ENCODE measurements at places on chromosomes 3 and 15.

DNA sequence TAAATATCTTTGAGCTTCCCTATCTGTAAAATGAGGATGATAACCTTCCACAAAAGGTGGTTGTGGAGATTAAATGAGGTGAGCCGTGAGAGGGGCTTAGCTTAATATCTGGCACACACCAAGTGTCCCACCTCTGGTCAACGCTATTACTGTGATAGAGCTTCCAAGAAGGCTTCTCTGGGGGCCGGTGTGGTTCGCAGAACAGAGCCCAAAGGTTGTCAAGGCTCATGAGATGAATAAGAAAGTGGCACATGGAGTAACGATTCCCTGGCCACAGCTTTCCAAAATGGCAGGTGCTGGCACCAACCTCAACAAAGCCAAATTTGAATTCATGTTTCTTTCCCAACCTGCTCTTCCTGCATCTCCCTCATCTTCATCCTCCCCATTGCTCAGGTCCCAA is 10.4 kb downstream of the KY start:
- no peak for DNase-seq

DNA sequence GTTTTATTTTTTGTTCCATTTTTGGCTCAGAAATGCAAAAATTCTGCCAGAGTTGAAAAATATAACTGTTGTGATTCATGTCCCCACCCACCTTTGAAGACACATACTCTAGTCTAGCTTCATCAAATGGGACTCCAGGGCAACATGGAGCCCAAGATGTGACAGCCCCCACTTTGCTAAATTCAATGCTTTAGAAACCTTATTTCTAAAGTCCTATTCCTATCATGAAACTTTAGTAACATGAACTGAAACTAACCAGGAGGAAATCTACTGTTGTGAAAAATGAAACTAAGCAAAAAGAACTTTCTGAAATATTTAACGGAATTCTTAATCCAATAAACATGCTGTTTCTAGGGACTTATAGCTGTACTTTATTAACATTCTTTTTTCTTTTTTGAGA is 20.3 kb downstream of the UBP1 start:
- no peak for DNase-seq

- DNase-seq, result peak; percentile 30
These were observed 16.0 kb upstream of the CCNL1 start for GRCh38 chr3:157175691-157176507.

DNA sequence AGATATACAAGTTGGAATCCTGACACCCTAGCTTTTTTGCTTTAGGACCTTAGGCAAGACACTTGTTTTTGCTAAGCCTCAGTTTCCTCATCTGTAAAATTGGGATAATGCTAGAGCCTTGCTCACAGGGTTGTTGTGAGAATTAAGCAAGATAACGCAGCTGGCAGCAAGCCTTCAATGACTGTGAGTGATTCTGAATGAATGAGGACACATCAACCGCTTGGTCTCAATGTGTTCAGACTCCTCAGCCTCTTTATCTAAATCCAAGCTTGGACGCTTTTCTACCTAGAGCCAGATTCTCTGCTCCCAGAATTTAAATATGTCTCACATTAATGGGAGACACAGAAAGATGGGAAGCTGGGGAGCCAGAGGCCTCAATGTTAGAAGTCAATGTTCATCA is 11.8 kb upstream of the TLE3 start:
- no peak for DNase-seq

DNA sequence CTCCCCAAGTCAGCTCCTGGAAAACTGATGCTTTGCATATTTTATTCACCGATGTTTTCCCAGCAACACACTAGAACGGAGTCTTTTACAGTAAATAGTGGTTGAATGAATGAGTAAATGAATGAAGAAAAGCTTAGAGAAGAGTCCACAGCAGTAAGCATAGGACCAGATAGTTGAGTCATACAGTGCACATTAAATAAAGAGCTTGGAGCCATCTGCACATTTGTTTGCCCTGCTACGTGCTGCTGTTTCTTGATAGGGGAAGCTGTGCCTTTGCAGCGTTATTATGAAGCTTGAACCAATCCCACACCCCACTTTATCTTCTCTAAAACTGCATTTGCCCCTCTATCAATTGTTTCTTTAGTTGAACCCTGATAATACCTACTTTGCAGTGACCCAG is 1.2 kb downstream of the FAM98B start:
- DNase-seq, result peak; percentile 22

DNA sequence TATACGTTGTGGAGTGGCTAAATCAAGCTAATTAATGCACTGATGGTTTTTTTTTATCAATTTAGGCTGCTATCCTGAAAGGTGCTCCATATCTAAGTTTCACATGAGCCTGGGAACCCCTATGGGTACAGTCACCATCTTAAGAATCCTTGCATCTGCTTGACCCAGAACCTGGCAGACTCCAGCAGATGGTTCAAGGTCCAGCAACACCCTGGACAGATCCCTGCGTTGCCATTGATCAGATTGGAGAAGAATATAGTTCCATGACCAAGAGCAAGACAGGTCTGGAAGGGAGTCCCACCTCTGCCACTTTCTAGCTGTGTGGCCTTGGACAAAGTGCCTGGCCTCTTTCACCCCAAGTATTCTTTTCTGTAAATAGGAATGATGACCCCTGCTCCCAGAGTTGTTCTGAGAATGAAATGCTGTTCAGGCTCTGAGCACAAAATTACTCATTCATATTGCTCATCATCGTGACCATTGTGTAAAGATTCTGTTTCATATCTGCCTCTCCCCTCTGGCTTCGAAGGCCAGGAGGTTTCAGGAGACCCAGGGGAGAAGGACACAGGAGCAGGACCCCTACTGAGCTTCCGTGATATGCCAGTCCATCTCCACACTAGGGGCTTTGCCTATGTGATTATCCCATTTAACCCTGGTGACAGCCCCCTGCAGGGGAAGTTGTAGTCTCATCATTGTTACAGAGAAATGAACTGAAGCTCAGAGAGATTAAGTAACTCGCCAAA is 30.0 kb upstream of the TSEN2 start:
- DNase-seq, result no peak

- DNase-seq, result no peak
These were observed 151.0 kb upstream of the ROBO2 start for GRCh38 chr3:76888856-76889255.

DNA sequence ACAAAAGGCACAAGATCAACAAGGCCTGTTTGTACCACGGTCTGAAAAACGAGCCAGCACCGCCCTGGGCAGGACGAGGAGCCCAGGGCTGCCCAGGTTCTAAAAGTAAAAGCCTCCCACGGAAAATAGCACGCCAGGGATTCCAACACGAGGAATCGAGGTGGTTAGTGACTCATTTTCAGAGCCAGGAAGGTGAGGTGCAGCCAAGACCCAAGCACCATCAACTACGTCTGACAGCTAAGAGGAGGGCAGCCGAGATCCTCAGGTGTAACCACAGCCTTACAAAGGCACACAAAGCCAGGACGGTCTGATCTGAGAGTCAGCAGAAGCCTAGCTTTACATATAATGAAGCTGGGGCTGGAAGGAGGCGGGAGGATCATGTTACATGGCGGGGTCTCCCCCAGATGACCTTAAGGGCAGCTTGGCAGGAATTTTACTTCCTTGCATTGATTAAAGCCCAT is 52.5 kb downstream of the ATP10A start:
- no peak for DNase-seq

DNA sequence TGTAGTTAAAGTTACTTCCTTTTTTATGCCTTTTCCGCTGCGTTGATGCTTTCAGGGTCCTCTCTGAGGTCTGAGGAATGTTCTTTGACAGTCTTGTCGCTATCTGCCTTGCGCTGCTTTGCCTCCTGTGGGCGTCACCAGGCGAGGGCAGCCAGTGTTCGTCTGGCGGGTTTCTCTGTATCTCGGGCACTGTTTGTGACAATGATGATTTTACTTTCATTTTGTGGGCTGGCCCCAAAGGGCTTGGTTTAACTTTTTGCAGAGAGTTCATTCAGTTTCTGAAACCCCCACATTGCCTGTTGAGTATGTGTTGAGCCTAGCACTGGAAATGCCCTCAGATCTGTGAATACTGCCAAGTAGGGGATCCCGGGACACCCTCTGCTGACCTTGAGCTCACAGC is 24.6 kb upstream of the SACM1L start:
- DNase-seq, result no peak

DNA sequence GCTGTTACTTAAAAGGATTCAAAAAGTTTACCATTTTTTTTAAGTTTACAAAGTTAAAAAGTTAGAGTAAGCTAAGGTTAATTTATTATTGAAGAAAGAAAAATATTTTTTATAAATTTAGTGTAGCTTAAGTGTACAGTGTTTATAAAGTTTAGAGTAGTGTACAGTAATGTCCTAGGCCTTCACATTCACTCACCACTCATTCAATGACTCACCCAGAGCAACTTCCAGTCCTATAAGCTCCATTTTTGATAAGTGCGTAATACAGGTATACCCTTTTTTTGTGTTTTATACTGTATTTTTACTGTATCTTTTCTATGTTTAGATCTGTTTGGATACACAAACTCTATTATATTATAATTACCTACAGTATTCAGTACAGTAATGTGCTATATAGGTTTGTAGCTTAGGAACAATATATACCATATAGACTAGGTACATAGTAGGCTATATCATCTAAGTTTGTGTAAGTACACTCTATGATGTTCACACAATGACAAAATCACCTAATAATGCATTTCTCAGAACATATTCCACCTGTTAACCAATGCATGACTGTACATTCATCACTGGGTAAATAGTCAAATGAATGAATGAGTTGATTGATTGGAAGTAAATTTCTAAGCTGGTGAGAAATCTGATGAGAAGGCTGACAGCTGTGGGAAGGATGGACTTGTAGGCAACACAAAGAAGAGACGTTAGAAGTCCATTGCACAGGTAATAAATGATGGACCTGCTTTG is 95.2 kb upstream of the CDIN1 start:
- DNase-seq, result no peak

DNA sequence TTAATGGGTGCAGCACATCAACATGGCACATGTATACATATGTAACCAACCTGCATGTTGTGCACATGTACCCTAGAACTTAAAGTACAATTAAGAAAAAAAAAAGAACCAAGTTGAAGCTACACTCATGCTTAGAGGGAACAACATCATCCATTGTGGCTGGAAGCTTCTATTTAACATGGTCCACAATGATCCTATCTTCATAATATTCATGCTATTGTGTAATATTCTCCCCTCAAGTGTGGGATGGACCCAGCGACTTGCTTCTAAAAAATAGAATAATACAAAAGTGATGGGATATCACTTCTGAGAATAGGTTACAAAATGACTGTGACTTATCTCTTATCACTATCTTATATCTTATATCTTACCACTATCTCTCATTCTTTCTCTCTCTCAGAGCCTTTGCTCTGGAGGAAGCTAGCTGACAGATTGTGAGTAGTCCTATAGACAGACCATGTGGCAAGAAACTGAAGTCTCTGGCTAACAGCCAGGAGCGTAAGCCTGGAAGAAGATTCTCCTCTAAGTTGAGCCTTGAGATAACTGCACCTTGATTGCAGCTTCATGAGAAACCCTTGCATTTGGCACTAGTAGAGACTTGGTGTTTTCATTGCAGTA is 198.5 kb upstream of the MRPL3 start:
- DNase-seq, result no peak

GRCh38 chr3:39191773-39192172 is 622 bp downstream of the XIRP1 start:
- DNase-seq, result no peak

- DNase-seq, result peak; percentile 9
These were observed 11.3 kb upstream of the TMEM115 start for GRCh38 chr3:50370594-50370993.

- peak; percentile 20 for DNase-seq
These were observed 63.8 kb upstream of the ANKRD34C start for GRCh38 chr15:79218588-79219200.

GRCh38 chr3:99965681-99966408 is 148.2 kb downstream of the CMSS1 start:
- DNase-seq, result no peak

- DNase-seq, result no peak
These were observed 424.8 kb upstream of the TPM1 start for GRCh38 chr15:62617741-62618140.

DNA sequence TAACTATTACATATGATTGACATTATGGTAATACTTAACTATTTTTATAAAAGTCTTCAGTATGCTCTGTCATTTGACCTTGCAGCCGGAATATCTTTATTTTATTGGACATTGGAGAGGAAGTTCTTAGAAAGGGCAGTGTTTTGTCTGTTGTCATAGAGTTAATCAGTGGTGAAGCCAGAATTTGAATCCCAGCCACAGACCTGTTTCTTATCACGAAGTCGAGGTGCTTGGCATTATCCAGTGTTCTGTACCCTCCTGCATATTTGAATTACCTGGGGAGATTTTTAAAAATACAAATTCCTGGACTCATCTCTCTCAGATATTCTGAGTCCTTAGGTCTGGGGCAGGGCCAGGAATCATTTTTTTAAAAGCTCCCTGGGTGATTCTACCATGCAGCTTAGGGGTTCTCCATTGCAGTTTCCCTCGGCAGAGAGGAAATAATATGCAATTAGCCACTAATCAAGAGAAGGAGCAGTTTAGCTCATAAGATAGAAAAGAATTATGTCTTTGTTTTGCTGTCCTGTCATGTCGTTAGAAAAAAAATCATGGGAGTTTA is 195.6 kb upstream of the CFAP20DC start:
- DNase-seq, result no peak

DNA sequence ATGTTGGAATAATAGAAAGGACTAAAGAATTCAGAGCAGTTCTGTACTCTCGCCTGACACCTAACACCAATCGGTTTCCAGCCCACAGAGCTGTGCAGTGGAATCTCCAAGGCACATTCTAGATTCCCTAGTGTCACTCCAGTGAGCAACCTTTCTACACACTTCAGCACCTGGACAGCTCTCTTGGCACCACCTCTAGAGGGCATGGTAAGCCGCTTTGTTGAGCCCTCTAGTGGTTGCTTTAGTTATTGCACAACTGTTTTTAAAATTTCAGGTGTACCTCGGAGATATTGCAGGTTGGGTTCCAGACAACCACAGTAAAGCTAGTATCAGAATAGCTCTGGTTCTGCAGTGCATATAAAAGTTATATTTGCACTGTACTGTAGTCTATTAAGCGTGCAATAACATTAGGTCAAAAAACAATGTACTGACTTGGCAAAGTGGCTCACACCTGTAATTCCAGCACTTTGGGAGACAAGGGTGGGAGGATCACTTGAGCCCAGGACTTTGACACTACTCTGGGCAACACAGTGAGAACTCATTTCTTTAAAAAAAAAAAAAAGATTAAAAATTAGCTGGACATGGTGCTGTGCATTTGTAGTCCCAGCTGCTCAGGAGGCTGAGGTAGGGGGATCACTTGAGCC is 26.5 kb upstream of the ERC2 start:
- peak; percentile 70 for DNase-seq

DNA sequence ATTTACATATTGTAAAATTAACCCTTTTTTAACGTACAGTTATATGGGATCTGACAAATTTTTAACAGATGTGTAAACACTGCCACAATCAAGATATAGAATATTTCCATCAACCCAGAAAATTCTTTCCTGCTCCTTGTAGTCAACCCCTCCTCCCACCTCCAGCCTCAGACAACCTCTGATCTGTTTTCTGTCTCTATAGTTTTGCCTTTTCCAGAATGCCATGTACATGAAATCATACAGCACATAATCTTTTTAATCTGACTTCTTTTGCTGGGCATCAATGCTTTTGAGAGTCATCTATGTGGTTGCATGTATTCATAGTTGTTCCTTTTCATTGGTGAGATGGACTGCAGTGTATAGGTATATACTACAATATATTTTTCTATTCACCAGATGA is 153.0 kb downstream of the SMAD6 start:
- DNase-seq, result no peak

GRCh38 chr3:110262896-110263295 is 808.7 kb upstream of the NECTIN3 start:
- no peak for DNase-seq

All from NCI-H2171 treated with DMSO at 0.1 percent for 48 hours (cell line).